ENCODE measurements at places on chromosomes 7 and 10.

GRCh38 chr10:97365761-97366351, 31.3 kb upstream of the FRAT2 start:
- DNase-seq: no peak

GRCh38 chr10:125359401-125359800, 199.0 kb upstream of the CTBP2 start:
- no peak for DNase-seq

DNA sequence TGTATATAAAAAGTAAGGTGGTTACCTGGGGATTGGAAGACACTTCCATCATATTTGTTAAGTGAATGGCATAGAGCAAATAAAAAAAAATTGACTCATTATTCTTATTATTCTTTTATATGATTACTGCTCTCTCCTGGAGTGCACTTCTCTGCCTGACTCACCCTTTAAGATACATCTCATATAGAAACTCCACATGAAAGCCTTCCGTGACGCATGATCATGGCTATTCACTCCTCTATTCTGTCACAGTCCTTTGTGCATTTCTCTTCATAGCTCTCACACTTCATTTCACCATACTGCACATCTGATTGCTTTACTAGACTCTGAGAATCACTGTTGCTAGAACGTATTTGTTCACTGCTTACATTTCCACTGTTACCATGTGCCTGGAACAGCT, 597.3 kb downstream of the CNTNAP2 start:
- no peak for DNase-seq

DNA sequence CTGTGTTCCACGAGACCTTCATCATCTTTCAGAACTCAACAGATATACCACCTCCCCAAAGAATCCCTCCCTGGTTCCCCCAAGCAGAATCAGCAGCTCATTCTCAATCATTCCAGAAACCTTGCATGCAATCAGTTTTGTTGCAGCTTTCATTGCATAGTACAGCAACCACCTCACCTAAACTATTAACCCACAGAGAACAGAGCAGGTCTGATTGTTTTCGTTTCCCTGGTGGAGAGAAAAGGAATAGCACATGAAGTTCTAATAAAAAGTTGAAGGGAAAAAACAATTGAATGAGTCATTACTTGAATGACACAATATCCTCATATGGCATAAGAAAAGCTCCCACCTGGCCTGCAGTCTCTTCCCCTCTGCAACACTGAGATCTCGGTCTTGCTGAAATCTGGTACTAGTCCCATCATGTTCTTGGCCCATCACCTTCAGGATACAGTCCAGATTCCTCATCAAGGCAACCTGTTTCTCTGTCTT, 147.1 kb upstream of the GDF10 start:
- no peak for DNase-seq

DNA sequence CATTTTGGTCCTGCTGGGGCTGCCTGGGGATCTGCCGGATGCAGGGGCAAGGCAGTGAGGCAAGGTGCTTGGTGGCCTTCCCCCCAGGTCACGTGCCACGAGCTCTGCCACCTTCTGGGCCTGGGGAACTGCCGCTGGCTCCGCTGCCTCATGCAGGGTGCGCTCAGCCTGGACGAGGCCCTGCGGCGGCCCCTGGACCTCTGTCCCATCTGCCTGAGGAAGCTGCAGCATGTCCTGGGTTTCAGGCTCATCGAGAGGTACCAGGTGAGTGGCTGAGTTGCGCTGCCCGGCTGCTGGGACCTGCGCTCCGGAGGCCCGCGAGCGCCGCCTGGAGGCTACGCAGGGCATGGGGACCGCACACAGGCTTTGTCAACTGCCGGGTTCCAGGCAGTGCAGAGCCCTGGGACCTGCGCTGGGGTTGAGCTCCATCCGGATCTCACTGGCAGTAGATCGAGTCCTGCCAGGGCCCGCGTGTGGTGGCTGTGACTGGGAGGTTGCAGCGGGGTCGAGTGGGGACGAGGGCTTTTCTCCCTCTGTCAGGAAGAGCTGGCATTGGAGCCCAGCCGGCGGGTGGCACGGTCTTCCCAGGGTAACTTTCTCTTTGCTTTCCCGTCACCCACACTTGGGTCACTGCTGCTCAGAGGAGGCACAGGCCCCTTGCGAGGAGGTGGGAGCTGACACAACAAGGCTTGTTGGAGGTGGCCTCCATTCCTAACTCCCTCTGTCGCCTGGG, 21.7 kb downstream of the AMZ1 start:
- peak; percentile 67 for DNase-seq

DNA sequence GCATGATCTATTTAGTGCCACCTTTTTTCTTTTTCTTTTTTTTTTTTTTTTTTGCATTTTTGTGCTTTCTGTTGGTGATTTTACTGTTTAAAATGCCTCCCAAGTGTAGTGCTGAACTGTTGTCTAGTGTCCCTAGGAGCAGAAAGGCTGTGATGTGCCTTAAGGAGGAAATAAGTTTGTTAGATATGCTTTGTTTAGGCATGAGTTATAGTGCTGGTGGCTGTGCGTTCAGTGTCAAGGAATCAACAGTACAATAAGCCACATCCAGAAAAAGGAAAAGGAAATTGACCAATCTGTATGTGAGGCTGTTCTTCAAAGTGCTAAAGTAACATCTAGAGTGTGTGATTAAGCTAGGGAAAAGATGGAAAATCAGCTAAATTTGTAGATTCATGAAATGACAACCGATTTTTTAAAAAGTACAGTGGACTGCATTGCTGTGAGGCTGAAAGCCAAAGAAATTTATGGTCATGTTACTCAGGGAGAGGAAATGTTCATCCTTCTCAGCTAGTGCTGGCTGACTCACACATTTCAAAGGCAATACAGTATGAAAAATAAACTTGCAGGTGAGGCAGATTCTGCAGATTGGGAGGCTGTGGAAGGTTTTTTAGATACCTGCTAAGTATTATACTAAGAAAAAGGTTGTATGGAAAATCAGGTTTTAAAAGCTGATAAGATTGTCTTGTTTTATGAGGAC, 122.7 kb upstream of the ADCY1 start:
- no peak for DNase-seq

- DNase-seq: no peak
Measured at GRCh38 chr10:72353028-72353964, 1.4 kb downstream of the DNAJB12 start.

DNA sequence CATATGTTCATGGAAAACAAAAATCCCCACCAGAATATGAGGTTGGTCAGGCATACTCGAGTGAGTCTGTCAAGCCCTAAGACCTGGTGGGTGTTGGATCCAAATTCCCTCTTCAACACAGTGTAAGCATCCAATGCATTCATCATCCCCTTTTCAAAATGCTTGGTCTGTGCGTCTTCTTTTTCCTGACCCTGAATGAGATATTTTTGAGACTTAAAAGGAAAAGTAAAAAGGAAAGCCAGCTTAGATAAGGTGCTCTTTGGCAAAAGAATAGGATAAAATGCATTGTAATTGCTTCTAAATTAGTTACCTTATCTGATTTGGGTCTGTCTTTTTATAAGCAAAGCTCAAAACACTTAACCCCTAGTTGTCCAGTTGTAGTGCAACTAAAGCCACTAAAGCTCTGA, 331.5 kb downstream of the PTEN start:
- no peak for DNase-seq

DNA sequence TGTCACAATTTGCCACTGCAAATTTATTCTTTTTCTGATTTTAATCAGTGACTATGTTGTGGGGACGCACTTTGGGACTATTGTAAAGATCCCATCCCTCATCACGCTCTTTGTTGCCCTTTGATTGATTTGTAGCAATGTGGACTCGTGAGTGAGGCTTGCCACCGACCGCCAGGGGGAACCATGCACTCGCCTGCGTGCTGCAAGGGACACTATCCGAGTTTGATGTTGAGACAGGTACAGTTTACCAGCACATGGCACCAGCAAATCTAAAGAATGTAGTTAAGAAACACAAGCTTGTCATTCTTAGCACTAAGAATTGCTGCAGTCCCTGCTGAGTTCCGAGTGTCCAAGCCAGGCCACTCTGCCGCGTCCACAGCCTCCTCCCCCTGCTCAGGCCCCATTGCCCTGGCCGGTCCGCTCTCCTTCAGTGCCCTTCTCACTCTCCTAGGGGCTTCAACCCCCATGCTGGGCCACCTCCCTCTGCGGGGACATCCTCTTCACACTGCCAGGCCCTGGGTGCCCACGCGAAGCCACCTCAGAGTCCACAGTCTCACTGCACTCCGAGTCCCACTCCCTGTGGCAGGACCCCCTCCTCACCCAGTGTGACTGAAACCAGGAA, 2.0 kb upstream of the SFTPA2 start:
- peak; percentile 56 for DNase-seq

DNA sequence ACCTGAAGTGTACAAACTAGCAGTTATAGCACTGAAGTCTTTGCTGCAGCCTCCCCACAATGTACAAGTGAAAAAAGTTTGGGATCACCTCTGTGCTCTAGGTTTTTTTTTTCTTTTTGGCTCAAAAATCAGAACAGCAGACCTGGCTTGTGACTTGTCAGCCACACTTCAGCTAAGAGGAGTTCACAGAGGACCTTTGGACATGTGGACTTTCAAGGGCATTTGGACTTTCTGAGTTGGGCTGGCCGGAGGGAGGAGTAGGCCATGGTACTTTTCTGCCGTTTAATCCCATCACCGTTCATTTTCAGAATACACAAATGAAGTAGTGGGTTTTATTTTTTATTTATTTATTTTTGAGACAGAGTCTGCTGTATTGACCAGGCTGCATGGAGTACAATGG, 21.9 kb upstream of the ACSL5 start:
- no peak for DNase-seq

GRCh38 chr10:104209575-104210198, 22.5 kb downstream of the CFAP43 start:
- peak; percentile 13 for DNase-seq

- no peak for DNase-seq
Measured at GRCh38 chr7:96331233-96331632, 9.3 kb upstream of the SLC25A13 start.

- no peak for DNase-seq
Measured at GRCh38 chr10:50567384-50567783, 56.4 kb downstream of the SGMS1 start.

DNA sequence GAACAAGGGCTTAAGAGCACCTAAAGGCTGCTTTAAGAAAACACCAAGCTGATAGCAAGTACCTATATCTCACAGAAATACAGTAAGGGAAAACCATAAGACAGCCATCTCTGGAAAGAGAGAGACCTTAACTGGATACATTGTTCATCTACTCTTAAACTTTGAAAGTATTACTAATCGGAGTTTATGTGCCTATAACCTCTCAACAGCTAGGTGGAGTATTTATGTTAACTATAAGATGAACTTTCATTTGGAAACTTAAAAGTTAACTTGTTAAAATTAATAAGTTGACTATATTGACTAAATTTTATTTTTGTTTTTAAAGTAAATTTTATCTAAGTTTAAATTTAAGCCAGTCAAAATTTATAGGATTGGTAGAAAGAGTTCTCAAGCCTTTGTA, 90.6 kb downstream of the USP6NL start:
- DNase-seq: no peak
